ENCODE measurements at places on chromosomes 13 and 19.

GRCh38 chr13:108322206-108322824 is 52.8 kb downstream of the TNFSF13B start:
- no peak for DNase-seq

- no peak for DNase-seq
These were observed 92.3 kb downstream of the COL4A1 start for GRCh38 chr13:110214637-110215036.

DNA sequence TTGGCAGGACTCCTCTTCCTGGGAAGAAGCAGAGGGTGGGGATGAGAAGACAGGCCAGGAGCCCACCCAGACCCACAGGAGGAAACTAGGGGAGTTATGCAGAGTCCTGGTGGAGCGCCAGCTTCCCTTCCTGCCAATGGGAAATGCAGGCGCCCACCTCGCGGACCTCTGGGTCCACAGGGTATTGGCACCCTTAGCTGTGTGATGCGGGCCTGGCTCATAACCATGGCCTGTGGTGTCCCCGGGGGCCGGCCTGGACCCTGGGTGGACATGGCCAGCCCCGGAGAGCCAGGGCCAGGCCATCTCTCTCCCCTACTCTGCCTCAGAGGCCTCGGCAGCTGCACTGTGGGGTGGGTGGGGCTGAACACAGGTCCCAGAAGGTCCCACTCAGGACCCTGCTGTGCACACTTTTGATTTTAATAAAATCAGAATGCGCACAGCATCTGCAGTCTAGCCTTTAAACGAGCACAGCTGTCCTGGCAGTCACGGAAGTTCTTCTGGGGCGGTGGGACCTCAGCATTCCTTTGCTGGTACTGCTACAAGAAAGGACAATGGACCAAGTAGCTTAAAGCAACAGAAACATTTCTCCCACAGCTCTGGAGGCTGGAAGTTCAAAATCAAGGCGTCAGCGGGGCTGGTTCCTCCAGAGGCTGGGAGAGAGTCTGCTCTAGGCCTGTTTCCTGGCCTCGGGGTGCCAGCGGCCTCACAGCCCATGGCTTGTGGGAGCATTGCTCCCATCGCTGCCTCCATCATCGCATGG is 1.8 kb downstream of the F10 start:
- no peak for DNase-seq

- no peak for DNase-seq
These were observed 29.6 kb upstream of the TSC22D1 start for GRCh38 chr13:44605721-44606120.

DNA sequence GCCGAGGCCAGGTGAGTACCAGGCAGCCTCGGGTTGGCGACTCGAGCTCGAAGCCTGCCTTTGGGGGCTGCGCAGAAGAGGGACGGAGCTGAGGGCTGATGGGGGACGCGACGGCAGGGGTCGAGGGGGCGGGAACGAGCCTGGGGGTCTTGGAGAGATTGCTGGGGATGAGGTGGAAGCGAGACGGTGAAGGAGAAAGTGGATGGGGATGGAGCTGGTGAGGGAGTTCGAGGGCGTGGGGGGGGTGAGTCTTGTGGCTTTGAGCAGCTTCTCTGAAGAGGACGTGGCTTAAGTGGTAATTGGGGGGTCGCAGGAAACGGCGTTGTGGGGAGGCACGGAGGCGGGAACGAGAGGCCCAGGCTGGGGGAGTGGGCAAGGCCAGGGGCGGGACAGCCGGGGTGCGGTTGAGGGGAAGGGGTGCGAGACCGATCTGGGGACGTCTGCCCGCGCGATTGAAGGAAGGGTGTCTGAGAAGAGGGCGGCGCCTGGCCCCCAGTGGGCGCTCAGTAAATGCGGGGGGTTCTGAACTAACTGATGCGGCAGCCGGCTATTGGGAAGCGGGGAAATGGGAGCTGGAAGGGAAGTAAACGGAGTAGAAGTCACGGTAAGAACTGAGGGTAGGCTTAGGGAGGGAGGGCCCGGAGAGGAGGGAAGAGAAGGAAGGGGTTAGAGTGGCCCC is 426 bp downstream of the MYO9B start:
- no peak for DNase-seq

Data from T1000 (cell line).